ENCODE measurements at places on chromosomes 1 and 21. TPM values are rescaled to one million over a fixed set of nuclear protein-coding genes. Genes with fewer than 3 reads are reported as not detected.

DNA sequence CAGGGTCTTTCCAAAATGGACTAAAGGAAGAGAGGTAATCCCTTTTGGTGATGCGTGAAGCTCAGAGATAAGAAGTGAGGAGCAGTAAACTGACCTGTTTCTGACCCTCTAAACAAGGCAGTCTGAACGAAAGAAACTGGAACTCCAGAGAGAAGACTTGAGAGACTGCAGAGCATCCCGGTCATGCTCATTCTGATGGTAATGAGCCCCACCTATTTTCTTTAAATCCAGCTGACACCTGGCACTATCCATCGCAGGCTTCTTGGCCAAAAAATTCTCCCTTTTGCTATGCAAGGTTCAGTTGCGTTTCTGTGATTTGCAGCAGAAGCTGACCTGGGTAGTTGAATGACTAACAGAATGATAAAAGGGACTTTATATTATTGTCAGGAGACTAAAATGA is 105.9 kb upstream of the KCNK2 start:
- H3K4me1 ChIP-seq, result no peaks in the 10 kb centered on the region
- no peak overlapping the region for H3K4me3 ChIP-seq
- H3K27me3 ChIP-seq, result peaks cover 4% of the 10 kb centered on the region

DNA sequence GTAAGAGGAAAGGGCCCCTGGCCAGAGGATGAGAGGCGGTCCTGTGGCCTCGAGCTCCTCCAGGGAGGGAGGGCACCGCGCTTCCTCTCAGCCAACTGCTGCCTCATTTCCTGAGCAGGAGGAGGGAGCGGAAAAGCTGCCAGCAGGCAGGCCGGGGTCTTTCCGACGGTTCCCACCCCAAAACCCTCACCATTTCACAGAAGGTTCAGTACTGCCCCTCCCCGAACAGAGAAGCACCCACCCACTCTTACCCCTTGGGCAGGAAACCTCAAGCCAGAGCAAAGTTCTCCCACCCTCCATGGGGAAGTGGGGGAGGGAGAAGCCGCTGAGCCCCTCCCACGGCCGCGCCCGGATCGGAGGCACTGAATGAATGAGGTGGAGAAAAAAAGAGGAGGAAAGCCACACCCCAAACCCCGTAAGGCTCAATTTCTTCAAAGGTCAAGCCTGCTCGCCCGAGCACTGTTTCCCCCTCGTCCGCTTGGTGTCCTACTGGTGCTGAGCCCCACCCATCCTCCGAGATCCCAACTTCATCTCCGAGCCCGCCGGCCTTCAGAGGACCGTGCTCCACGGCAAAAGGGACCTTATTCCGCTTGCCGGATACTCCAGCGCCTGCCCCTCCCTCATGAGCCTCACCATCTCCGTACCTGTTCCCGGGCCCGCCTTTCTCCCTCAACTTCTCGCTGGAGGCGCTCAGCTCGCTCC is 9.4 kb downstream of the TPM3 start:
- DNase-seq, result peak; percentile 59
- H3K36me3 ChIP-seq, result peaks cover 8% of the 10 kb centered on the region
- H3K4me1 ChIP-seq, result peaks cover 59% of the 10 kb centered on the region
- peak overlapping the region; percentile 99 for H3K27ac ChIP-seq
- H3K4me3 ChIP-seq, result peak overlapping the region; percentile 100

DNA sequence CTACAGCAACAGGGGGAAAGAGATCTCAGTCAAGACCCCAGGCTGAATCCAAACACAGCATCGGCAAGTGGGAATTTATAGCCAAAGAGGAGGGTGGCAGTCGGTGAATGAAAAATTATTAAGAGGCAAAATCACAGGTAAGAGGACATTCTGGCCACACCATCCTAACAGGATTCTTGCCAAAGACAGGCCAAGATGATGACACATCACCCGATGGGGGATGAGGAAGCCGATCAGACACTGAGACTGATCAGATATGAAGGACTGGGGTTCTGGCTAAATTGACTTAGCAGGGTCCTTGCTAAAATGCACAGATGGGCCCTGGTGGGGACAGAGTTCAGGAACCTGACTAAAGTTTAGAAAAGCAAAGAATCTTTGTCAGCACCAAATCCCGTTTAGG is 402.2 kb downstream of the SMYD3 start:
- H3K4me1 ChIP-seq, result no peaks in the 10 kb centered on the region
- no peak for DNase-seq
- no peak overlapping the region for H3K4me3 ChIP-seq

- no peak for DNase-seq
- no peaks in the 10 kb centered on the region for H3K36me3 ChIP-seq
- peaks cover 8% of the 10 kb centered on the region for H3K27me3 ChIP-seq
- H3K4me3 ChIP-seq, result no peak overlapping the region
- no peak overlapping the region for H3K27ac ChIP-seq
- H3K4me1 ChIP-seq, result no peaks in the 10 kb centered on the region
These were observed 165.3 kb downstream of the GRIK3 start for GRCh38 chr1:36869054-36869453.

The KCNK1 gene
- not detected for total RNA-seq

The ELAVL4 gene
- not detected for total RNA-seq

The SPATA1 gene
- 2.5 TPM for total RNA-seq

All from naive thymus-derived CD8-positive, alpha-beta T cell (primary cell).